ENCODE measurements at places on chromosomes 12 and 14.

DNA sequence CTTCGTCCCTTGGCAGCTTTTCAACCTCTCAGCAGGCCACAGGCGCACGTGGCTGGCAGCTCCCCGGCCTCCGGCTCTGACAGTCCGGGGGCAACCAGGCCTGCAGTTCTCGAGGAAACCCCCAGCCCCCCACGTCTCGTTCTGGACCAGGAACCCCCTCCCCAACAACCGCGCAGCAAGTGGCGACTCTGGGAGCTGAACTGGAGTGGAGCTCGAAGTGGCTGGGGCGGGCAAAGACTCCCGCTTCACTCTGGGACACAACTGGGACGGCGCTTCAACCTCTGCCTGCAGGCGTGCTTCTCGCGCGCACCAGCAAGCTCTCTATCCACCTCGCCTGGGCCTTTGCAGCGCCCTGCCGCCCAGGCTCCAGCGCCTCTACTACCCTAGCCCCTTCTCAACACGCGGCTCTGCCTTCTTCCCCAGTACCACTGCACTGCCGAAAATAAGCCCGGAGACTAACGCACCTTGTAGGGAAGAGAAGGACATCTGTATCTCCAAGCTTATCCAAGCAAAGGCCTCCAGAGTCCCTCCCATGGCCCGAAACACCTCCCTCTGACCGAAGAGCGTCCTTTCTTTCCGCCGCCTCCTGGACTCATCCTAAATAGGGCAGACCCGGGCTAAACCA, 2.4 kb upstream of the NKX2-1 start:
- no peak for DNase-seq

GRCh38 chr12:18749386-18749957, 11.6 kb downstream of the CAPZA3 start:
- no peak for DNase-seq

DNA sequence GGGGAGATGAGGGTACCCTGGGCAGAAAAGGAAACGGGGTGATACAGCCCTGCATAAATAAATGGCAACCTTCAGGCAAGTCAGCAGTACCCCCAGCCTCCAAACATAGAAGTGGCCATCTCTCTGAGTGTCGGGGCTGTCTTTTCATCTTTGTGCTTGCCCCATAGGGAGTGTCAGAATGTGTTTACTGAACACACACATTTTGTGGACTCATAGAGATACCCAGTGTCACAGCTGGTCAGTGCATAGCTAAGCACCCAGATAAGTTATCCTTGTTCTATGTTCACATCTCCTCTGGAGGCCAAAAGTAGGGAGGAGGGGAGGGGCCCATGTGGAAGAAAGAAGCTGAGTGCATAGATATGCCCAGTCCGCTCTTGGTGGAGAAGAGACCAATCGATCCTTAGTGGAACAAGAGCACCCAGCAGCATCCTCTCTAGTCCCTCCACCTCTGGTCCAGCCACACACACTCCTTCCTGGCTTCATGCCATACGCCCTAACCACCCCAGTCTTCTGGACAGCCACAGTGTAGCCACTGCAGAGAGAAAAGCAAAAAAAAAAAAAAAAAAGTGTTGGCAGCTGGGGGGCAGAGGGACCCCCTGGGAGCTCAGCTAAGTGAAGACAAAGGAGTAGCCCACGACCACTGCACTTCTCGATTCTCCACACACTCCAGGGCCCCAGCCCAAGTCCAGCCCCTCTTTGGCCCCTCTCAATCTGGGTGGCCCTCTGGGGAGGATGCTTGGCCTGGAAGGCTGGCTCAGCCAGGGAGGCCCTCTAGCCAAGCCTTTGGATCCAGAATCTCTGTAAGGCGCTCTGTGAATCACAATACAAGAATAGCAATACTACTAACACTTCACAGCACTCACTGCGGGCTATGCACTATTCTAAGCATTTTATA, 2.6 kb downstream of the ITGA7 start:
- DNase-seq = no peak

DNA sequence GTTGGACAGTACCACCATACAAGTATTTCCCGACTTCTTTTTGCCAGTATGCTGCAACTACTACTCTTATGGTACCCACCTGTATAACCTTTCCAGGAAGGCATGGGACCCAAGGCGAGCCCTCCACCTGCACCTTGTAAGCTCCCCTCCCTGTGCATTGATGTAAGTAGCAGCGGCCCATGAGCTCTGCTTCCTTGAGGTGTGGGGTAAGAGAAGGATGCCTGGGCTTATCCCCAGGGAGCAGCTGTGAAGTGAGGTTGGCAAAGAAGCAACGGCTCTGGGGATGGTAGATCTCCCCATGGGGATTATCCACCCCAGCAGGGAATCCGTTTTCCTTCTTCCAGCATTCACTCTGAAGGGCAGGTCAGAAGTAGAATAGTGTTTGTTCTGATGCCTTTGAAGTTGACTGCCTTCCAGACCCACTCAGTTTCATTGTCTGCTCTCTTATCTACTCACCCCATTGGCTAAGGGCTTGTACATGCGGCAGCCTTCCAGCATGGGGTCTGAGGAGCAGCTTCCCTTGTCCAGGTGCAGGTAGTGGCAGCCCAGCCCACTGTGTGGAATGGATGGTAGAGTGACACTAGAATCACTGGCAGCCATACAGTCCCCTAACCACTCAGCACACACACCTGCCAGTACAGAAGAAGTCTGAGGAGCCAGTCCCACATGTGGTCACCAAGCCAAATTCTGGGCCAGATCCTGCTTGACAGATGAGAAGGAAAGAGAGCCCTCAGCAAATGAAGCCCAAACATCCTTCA, 3.4 kb downstream of the CIROP start:
- no peak for DNase-seq

DNA sequence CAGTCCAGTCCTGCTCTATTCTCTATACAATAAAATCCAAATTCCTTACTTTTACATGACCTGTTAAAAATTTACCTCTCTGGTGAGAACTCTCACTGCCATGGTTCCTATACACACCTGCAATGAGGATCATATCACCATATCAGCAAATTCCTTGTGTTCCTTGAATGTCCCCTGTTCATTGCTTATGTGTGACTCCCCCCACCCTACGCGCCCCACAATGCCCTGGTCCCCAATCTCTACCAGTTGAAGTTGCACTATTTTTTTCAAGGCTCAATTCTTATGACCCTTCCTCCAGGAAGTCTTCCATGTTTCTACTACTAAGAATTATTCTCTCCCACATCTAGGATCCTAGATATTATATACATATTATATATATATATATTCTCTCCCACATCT, 82.2 kb upstream of the NEDD1 start:
- DNase-seq = no peak

GRCh38 chr12:82299319-82300025, 58.7 kb downstream of the CCDC59 start:
- no peak for DNase-seq

GRCh38 chr12:94077209-94077608, 71.2 kb upstream of the PLXNC1 start:
- DNase-seq = no peak

GRCh38 chr14:99231161-99231849, 40.7 kb downstream of the BCL11B start:
- no peak for DNase-seq

DNA sequence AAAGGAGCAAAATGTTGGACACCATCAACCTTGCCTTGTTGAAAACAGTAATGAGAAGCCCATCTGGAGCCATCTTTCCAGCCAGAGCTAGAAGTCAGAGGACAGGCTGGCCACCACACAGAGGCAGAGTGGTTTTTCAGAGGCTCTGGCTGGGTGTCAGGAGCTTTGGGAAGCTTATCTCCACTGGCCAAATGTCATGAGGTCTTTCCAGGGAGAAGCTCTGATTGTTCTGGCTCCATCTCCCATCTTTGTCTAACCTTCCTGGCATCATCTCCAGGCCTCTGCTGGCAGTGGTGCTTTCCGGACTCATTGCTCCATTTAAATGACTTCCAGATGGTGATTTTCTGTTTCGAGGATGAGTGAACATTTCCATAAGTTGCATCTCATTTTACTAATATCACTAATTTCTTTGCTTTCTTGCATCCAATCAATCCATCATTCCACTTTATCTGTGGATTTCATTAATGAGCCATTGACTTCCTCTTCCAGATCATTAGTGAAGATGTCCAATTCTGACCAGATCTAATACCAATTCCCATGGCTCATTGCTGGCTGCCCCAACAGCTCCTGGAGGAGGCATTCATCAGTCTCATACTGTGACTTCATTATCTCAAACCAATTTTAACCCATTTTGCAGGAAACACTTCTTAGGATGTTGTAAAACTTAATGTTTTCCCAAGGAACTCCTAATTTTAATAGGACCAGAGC, 35.3 kb upstream of the TMTC1 start:
- no peak for DNase-seq

DNA sequence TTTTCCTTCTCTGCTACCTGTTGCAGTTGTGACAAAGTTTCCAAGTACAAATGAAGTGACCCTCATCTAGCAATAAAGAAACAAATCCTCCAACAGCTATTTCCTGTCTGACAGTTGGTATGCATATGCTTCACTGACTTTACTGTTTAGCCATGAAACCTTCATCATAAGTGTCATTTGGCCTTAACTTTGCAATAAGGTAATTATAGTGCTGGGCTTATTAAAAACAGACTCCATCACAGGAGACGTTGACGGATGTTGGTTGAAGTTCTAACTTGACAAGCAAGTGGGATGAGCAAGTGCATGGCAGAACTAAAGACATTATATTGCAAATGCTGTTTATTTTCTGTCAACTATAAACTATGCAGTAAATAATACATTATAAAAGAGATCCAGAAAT, 425.2 kb downstream of the RPS29 start:
- no peak for DNase-seq

GRCh38 chr12:112328456-112329124, 53.6 kb downstream of the HECTD4 start:
- DNase-seq = no peak

DNA sequence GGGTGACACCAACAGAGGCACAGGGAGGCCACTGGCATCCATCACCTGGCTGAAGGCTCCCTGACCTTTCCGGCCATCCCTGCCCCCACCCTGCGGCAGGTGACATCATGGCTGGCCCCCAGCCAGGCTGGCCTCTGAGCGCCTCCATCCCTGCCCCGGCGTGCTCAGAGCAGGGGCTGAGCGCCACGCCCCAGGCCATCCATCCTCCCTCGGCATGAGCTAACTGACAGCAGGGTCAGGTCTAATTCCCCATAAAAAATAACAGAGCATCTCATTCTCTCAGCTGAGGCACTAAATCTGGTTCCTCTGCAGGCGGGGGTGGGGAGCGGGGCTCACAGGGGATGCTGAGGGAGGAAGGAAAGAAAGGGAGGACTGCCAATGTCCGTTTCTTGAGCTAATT, 50.7 kb downstream of the PRIMA1 start:
- DNase-seq = no peak

GRCh38 chr12:113271853-113272561, 50.7 kb downstream of the TPCN1 start:
- DNase-seq = no peak

DNA sequence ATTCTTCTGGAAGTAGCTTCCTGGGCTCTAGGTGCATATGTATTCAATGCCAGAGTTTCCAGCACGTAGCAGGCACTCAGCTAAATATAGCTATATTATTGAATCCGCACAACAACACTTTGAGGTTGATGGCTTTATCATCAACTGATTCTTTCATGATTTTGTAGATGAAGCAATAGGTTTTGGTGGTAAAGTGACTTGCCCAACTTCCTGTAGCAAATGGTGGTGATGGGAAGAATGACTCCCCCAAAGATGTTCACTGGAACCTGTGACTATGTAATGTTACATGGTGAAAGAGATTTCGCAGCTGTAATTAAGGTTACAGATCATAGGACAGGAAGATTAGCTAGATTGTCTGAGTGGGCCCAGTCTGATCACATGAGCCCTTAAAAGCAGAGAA, 3.2 kb downstream of the TDRD9 start:
- no peak for DNase-seq

DNA sequence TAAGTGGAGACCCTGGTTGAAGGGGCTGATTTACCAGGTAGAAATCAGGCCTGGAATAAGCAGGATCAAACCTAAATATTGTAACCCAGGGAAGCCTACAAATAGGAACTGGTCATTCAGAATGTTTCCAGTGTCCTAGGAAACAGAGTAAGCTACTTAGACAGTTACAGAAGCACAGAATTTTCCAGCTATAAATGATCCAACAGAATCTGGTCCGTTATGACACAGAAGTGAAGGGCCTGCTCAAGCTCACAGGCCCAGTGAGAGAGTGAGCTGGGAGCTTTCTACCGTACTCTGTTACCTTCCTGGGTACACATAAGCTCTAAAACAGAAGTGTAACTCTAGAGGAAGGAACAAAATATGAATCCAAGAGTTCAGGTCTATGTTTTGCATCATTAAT, 119.1 kb downstream of the TTC7B start:
- DNase-seq = no peak

DNA sequence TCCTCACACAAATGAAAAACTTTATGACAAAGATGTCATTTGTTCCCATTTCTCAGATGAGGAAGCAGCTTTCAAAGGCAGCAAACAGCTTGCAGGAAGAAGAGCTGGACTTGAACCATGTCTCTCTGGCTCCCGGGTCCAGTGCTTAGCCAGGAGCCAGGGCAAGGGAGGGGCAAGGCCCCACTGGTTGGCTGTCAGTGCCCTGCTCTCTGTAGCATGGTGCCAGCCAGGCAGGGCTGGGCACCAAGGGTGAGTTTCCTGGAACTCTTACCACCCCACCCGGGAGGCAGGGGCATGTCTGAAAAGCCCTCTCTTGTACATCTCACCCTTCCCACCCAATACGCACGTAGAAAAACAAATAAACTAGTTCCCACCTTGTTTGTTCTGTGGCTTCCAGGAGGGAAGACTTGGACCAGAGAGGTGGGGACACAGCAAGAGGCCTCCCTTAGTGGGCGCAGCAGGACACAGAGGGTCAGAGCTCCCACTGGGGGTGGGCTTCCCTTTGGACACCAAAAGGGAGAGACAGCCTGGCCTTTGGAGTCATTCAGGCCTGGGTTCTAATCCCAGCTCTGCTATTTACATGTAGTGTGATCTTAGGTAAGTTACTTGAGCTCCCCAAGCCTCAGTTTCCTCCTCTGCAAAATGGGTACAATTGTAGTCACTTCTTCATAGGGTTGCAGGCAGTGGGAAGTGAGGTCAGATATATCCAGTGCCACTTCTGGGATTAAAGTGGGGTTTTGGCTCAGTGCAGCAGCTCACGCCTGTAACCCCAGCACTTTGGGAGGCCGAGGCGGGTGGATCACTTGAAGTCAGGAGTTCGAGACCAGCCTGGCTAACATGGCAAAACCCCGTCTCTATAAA, 17.2 kb downstream of the TRPV4 start:
- DNase-seq = no peak

GRCh38 chr14:105398726-105399465, 558 bp downstream of the TEX22 start:
- DNase-seq = peak; percentile 35

GRCh38 chr12:23455283-23455682, 494.2 kb downstream of the SOX5 start:
- DNase-seq = no peak

DNA sequence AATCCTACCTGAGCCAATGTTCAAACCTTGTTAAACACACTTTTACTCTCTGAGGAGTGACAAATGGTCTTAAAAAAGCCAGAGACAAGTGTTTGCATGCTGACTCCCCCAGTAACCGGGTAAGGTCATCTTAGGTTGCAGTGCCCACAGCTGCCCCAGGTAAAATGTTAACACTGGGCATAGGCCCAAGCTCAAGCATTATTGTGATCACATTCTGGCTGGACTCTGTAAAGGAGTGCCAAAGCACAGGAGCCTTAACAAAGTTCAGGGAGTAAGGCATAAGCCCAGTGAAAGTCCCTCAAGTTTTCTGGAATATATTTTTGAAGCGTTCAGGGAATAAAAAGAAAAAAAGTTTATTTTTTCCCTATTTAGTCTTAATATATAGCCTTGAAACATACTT, 8.6 kb downstream of the EDDM3A start:
- no peak for DNase-seq
